ENCODE measurements at places on chromosomes 1 and 21.

- H3K27me3 ChIP-seq, result no peaks in the 10 kb centered on the region
- H3K27ac ChIP-seq, result no peak overlapping the region
Measured at GRCh38 chr1:7509598-7509997, 261.5 kb upstream of the VAMP3 start.

- peaks cover 5% of the 10 kb centered on the region for H3K4me1 ChIP-seq
- H3K36me3 ChIP-seq, result peaks cover 32% of the 10 kb centered on the region
- H3K4me3 ChIP-seq, result no peak overlapping the region
- no peak for DNase-seq
- H3K27me3 ChIP-seq, result no peaks in the 10 kb centered on the region
- H3K27ac ChIP-seq, result no peak overlapping the region
Measured at GRCh38 chr1:228397966-228398365, 8.7 kb downstream of the TRIM11 start.

DNA sequence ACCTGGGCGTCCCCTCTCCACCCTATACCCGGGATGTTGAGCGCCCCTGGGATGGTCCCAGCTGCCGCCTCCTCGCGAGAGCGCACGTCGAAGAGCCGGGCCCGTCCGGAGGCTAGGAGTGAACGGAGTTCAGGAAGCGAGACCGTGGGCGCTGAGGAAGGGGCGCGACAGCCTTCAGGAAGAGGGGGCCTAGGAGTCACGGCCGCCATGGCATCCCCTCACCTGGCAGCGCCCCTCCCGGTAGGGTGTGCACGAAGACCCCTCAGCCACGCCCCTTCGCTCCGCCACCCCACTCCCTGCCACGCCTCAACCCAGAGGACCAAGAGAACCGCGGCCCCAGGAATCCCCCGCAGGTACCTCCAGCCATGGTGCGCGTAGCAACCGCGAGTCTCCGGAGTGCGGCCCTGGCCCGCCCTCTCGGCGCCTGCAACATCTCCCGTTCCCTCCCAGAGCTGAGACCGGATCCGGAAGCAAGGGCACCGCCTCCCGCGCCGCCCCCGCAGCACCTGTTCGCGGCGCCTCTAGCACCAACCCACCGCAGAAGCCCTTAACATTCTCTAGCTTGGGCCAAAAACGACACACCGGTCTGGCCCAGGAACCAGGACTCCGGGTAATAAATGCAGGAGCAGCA lies at the start of gene TSTD1:
TSS of gene TSTD1 (minus strand) at position 442 of the 631 bp plus-strand sequence. CDS start at position 367, 75 bp downstream.
- peaks cover 2% of the 10 kb centered on the region for H3K4me1 ChIP-seq
- no peak for DNase-seq
- H3K27ac ChIP-seq, result no peak within 1 kb of the TSS

GRCh38 chr1:179831852-179832699 lies 45.5 kb downstream of the TOR1AIP2 start:
- H3K27ac ChIP-seq, result no peak overlapping the region
- no peaks in the 10 kb centered on the region for H3K4me1 ChIP-seq
- H3K27me3 ChIP-seq, result no peaks in the 10 kb centered on the region

DNA sequence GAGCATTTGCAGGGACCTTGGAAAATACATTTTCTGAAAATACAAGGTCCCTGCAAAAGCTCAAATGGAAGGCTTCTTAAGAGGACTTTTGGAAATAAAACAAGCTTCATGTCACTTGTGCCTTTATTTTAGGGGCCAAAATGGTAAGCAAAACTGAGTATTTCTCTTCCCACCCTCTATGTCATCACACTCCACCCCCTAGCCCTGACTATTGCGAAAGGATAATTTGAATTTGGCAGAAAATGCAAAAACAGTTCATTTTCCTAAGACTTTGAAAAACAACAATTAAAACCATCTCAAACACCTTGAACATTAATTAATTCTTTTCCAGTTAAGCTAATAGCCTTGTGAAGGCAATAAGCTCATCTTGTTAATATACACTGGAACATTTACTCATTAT lies 201.7 kb downstream of the TM2D1 start:
- no peaks in the 10 kb centered on the region for H3K36me3 ChIP-seq
- no peak overlapping the region for H3K4me3 ChIP-seq
- DNase-seq, result no peak
- no peaks in the 10 kb centered on the region for H3K4me1 ChIP-seq
- no peaks in the 10 kb centered on the region for H3K27me3 ChIP-seq

- no peak overlapping the region for H3K27ac ChIP-seq
- no peaks in the 10 kb centered on the region for H3K27me3 ChIP-seq
- H3K4me3 ChIP-seq, result no peak overlapping the region
- no peaks in the 10 kb centered on the region for H3K36me3 ChIP-seq
Measured at GRCh38 chr1:80498673-80499072, 1302.1 kb upstream of the ADGRL2 start.

GRCh38 chr1:43267291-43267805 lies 2.4 kb upstream of the TMEM125 start:
- no peak overlapping the region for H3K27ac ChIP-seq
- no peaks in the 10 kb centered on the region for H3K4me1 ChIP-seq
- H3K4me3 ChIP-seq, result no peak overlapping the region
- H3K36me3 ChIP-seq, result no peaks in the 10 kb centered on the region
- H3K27me3 ChIP-seq, result no peaks in the 10 kb centered on the region

- no peaks in the 10 kb centered on the region for H3K4me1 ChIP-seq
- H3K4me3 ChIP-seq, result no peak overlapping the region
- H3K36me3 ChIP-seq, result peaks cover 26% of the 10 kb centered on the region
- H3K27ac ChIP-seq, result no peak overlapping the region
- peak; percentile 64 for DNase-seq
Measured at GRCh38 chr1:168234846-168235547, 9.2 kb downstream of the SFT2D2 start.

GRCh38 chr1:164971921-164972415 lies 384.5 kb downstream of the LMX1A start:
- no peaks in the 10 kb centered on the region for H3K4me1 ChIP-seq
- no peak for DNase-seq
- no peak overlapping the region for H3K27ac ChIP-seq
- H3K27me3 ChIP-seq, result no peaks in the 10 kb centered on the region

- no peak overlapping the region for H3K27ac ChIP-seq
- H3K4me3 ChIP-seq, result no peak overlapping the region
- peaks cover 3% of the 10 kb centered on the region for H3K27me3 ChIP-seq
- H3K36me3 ChIP-seq, result no peaks in the 10 kb centered on the region
- no peak for DNase-seq
Measured at GRCh38 chr21:25676451-25676850, 37.4 kb downstream of the JAM2 start.

DNA sequence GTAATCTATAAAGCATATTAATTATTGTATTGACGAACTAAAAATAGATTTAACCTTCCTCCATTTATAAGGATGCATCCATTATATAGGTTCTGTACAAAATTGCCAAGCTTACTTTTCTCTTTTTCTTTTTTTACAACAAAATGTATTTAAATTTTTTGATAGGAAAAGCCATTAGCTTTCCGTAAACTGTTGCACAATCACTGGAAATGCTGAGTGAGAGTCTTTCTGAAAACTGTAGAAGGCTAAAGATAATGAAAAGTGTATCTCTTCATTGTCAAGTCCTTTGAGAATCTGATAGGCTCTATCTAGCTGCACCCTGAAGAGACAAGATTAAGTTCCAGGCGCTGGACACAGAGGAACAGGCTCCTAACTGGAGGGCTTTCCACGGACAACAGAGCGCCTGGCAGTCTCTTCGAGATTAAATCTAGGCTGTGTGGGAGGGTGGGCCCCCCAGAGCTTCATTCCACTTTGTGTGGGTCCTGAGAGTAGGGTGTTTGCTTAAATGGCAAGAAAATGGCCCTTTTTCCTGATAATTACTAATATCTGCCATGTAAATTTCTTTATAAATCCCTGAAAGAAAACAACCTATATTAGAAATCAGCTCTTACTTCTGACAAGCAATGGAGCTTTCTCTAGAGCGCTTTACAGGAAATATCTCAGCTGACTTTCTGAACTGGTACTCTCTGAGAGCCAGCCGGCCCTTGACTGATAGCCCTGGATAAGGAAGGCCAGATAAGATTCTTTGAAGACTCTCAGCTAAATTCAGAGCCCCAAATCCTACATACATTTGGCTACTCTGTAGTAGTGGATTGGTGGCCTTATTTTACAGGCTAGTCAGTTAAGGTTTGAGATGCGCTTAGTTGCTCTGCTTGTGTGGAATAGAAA lies 108.3 kb downstream of the FMN2 start:
- no peak overlapping the region for H3K27ac ChIP-seq
- no peak overlapping the region for H3K4me3 ChIP-seq
- H3K36me3 ChIP-seq, result no peaks in the 10 kb centered on the region
- no peaks in the 10 kb centered on the region for H3K4me1 ChIP-seq
- no peak for DNase-seq
- H3K27me3 ChIP-seq, result no peaks in the 10 kb centered on the region

DNA sequence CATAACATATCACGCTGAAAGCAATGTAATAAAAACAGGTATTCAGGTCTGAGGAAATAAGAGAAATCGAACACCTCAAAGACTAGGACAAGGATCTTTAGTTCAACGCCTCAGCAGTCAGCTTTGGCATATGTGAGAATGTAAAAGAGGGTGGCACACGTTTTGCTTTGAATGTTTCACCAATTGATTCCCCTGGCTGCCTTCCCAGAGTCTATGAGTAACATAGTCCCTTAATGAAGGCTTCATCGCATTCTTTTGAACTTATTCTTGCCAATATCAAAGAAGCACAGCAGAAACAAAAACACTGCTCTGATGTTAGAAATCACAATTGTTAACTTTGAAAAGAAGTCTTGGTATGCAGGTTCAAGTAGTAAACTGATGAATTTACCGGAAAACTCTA lies 764.8 kb downstream of the ADGRL2 start:
- H3K27ac ChIP-seq, result peak overlapping the region; percentile 22
- H3K4me3 ChIP-seq, result no peak overlapping the region
- H3K27me3 ChIP-seq, result no peaks in the 10 kb centered on the region
- no peaks in the 10 kb centered on the region for H3K36me3 ChIP-seq

- H3K4me1 ChIP-seq, result no peaks in the 10 kb centered on the region
- H3K27ac ChIP-seq, result no peak overlapping the region
- H3K4me3 ChIP-seq, result no peak overlapping the region
- no peaks in the 10 kb centered on the region for H3K27me3 ChIP-seq
- no peaks in the 10 kb centered on the region for H3K36me3 ChIP-seq
Measured at GRCh38 chr1:248590055-248590454, 7.4 kb downstream of the OR2T10 start.

- H3K27me3 ChIP-seq, result no peaks in the 10 kb centered on the region
- H3K27ac ChIP-seq, result peak overlapping the region; percentile 65
- no peaks in the 10 kb centered on the region for H3K36me3 ChIP-seq
Measured at GRCh38 chr1:19651141-19651737, 7.1 kb downstream of the NBL1 start.

GRCh38 chr1:214259353-214259977 lies 21.5 kb upstream of the SMYD2 start:
- H3K36me3 ChIP-seq, result no peaks in the 10 kb centered on the region
- DNase-seq, result peak; percentile 42
- H3K4me3 ChIP-seq, result no peak overlapping the region
- H3K27me3 ChIP-seq, result no peaks in the 10 kb centered on the region
- peak overlapping the region; percentile 19 for H3K27ac ChIP-seq
- H3K4me1 ChIP-seq, result peaks cover 24% of the 10 kb centered on the region

DNA sequence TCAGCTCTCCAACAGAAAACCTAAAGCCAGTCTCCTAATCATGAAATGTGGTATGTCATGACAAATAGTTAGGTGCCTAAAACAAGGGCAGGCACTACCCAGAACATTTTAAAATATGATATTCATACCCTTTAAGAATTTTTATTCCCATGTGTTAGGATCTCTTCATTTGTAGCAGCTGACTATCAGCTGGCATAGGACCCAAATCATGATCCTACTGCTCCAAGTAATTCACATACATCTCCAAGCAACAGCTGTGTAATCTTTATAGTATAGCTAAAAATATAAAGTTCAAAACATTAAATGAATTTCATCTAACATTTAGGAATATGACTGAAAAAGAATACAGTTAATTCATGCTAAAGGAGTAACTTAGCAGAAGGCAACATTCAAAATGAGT lies 57.5 kb downstream of the ENAH start:
- H3K4me3 ChIP-seq, result no peak overlapping the region
- H3K27me3 ChIP-seq, result no peaks in the 10 kb centered on the region
- H3K36me3 ChIP-seq, result no peaks in the 10 kb centered on the region
- no peaks in the 10 kb centered on the region for H3K4me1 ChIP-seq

DNA sequence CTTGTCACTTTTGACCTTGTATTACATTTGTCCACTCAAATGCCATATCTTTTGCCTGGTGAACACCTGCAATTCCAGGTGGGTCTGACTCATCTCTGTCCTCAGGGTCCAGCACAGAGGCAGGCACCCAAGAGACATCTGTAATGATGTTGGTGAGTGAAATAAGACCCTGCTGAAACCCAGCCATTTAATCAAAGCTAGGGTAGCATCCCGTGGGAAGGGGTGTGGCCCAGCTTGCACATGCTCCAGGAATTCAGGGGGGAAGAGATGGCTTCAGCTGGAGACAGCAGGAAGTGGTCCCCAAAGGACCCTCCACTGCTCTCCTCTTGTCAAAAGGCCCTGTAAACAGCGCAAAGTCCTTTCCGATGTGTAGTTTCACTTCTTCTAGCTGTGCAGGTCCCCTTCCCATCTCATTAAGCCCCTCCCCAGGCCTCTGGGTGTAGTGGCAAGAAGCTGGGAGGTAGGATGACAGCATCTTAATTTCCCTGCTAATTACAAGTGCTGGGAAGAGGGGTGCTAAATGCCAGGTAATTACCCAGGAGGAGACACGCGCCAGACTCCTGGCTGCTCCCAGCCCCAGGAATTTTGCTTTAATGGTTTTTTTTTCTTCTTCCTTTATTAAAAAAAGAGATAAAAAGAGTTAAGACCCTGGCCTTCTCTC lies 54.4 kb upstream of the TRABD2B start:
- H3K27ac ChIP-seq, result no peak overlapping the region
- no peaks in the 10 kb centered on the region for H3K36me3 ChIP-seq
- no peak overlapping the region for H3K4me3 ChIP-seq
- DNase-seq, result no peak
- no peaks in the 10 kb centered on the region for H3K4me1 ChIP-seq
- H3K27me3 ChIP-seq, result no peaks in the 10 kb centered on the region

Data from endothelial cell of umbilical vein (primary cell).